Left renal cortex interstitium (tissue), 4 donors: ENCODE measurements at places on chromosomes 3 and 15. TPM values are rescaled to one million over a fixed set of nuclear protein-coding genes. Genes with fewer than 3 reads are reported as not detected.

The FSTL1 gene
- polyA plus RNA-seq, result 630 TPM

The HIGD2B gene
- polyA plus RNA-seq, result not detected

The CCR3 gene
- polyA plus RNA-seq, result not detected

The PPARG gene
- polyA plus RNA-seq, result 26.9 TPM

The CASR gene
- 18.7 TPM for polyA plus RNA-seq

The ACOX2 gene
- polyA plus RNA-seq, result 42.2 TPM

The NME9 gene
- 4.6 TPM for polyA plus RNA-seq

The SIDT1 gene
- polyA plus RNA-seq, result 2.4 TPM

The MEX3B gene
- 11.7 TPM for polyA plus RNA-seq

The ATP2B2 gene
- 0.44 TPM for polyA plus RNA-seq

The CNTN4 gene
- 32.1 TPM for polyA plus RNA-seq

The PAQR5 gene
- 28.3 TPM for polyA plus RNA-seq

- no peak for DNase-seq
Observed at GRCh38 chr3:149528340-149528650, 53.8 kb downstream of the TM4SF4 start.

- DNase-seq, result no peak
Observed at GRCh38 chr3:31942446-31942845, 38.6 kb downstream of the OSBPL10 start.

DNA sequence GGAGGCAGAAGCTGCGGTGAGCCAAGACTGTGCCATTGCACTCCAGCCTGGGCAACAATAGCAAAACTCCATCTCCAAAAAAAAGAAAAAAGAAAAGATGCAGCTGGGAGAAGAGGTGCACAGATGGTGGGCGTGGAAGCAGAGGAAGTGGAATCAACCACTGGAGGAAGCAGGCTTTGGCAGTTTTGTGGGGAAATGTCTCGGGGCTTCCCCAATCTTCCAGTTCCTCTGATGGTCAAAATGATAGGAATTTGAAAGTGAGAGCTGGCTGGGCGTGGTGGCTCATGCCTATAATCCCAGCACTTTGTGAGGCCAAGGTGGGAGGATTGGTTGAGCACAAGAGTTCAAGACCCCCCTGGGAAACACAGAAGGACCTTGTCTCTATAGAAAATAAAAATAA, 48.1 kb upstream of the SMAD3 start:
- no peak for DNase-seq

- no peak for DNase-seq
Observed at GRCh38 chr3:174936590-174936989, 77.5 kb downstream of the NAALADL2 start.

- no peak for DNase-seq
Observed at GRCh38 chr15:68177742-68178141, 27.4 kb downstream of the CALML4 start.

DNA sequence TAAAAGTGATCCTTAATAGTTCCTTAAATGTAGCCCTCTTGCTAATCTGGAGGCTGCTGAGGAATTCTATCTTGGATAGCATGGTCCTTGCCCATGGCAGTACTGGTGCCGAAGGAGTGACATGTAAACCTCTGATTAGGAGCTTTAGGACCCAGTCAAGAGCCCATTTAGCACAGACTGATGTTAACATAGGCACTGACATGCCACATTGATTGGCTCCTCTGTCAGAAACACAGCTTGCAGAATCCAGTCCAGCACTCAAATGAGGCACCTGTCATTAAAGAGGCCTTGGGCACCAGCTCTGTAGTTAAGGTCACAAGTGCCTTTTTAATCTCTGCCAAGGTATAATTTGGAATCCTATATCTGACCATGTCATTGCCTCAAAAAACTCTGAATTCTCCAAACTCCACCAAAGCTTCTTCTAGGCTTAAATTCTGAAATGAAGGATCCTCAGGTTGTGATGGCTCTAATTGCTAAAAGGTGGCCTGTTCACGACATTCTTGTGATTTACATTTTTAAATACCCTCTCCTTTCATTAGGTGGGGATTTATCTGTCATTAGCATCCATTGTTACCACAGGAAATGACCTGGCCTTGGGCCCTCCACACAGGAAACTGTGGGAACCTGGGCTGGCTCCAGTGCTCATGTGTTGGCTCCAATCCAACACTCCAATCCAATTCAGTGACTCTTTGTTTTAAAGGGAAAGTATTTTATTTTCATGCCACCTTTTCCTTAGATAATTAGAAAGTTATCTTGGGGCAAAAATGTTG, 57.3 kb upstream of the RNF7 start:
- no peak for DNase-seq

- no peak for DNase-seq
Observed at GRCh38 chr3:129021140-129021551, 20.0 kb downstream of the EFCC1 start.

GRCh38 chr15:57150066-57150865, 226.0 kb upstream of the CGNL1 start:
- no peak for DNase-seq

GRCh38 chr3:118948146-118948545, 86.5 kb downstream of the IGSF11 start:
- DNase-seq, result no peak

- no peak for DNase-seq
Observed at GRCh38 chr15:42037656-42038055, 16.8 kb upstream of the PLA2G4E start.

DNA sequence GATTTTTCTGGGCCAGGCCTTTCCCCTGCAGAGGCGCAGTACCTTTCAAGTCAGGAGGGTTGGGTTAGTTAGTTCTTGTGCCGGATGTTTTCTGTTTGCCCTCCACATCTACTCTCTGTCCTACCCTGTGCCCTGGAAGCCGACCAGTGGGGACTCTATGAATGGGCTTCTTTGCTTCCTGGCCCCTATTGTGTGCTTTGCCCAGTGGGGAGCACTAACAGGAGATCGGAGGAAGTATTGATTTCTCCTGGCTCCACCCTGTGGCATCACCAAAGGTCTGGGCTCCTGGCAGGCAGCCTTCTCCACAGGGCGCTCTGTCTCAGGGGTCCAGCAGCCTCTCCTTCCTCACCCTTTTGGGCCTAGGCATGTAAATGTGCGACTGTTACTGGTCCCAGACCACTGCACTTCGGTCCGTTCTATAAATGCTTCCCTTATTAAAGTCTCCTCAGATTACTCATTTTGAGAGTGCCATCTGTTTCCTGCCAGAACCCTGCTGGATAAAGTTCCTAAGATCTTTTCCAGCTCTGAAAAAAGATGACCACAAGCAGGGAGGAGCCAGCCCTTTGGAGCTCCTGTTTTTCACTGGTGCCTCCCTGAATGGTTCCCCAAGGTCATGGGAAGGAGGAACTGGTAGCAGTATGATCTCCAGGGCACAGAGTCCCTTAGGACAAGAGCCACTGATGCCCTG, 44.5 kb downstream of the CTDSPL start:
- DNase-seq, result no peak

GRCh38 chr3:56835650-56836227, 34.0 kb upstream of the ARHGEF3 start:
- no peak for DNase-seq

- no peak for DNase-seq
Observed at GRCh38 chr15:29968895-29969561, 113.7 kb upstream of the GOLGA8J start.

DNA sequence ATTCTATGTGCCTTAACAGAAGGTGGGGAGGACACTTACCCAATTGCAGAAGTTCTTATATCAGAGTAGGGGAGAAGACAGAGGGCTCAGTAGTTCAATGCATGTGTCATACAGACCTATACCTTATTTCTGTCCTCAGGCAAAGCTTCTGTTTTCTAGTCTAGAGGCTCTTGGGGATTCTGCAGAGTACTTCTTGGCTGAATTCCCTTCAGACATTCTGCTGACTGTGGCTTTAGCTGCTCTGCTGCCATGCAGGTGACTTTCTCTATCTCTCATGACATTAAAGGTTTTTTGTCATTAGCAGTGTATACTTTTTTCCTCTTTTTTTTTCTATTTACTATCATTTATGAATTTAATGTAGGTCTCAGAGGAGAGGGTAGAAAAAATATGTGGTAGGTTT, 172.8 kb upstream of the PLSCR5 start:
- DNase-seq, result no peak

DNA sequence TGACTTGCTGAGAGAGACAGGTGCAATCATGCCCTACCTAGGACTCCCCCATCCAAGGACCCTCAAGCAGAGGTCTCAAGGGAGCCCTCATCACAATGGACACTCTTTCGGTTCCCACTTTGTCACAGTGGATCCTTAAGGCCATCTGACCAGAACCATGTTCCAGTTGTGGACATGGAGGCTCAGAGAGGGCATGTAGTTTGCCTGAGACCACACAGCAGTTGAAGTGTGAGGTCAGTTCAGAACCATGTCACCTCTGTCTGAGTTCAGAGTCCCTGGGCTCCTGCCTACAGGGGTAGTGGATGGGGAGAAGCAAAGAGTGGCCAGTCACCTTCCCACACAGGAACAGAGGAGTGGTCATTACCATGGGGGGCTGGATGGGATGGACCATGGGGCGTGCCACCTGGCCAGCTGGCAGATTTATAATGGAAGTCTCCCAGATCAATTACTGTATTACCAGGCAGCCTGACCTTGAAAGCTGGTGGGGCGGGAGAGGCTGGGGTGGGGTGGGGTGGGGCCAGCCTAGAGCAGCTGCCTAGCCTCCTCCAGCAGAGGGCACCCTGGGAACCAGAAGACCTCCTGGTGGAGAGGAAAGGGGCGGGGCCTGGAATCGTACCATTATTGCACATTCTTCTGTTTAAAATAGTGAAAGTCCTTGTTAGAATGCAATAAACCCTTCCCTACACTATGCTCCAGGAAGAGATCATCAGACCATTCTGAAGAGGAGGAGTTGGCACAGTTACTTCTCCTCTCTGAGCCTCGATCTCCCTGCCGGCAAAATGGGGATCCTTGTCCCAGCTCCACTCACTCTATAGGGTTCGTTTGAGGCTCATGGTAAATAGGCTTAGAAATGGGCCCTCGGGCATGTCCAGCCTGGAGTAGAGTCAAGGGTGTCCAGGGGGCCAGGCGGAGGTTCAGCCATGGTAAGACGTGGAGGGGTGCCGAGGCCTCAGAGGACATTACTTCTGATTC, 26.9 kb upstream of the LINGO1 start:
- peak; percentile 43 for DNase-seq

DNA sequence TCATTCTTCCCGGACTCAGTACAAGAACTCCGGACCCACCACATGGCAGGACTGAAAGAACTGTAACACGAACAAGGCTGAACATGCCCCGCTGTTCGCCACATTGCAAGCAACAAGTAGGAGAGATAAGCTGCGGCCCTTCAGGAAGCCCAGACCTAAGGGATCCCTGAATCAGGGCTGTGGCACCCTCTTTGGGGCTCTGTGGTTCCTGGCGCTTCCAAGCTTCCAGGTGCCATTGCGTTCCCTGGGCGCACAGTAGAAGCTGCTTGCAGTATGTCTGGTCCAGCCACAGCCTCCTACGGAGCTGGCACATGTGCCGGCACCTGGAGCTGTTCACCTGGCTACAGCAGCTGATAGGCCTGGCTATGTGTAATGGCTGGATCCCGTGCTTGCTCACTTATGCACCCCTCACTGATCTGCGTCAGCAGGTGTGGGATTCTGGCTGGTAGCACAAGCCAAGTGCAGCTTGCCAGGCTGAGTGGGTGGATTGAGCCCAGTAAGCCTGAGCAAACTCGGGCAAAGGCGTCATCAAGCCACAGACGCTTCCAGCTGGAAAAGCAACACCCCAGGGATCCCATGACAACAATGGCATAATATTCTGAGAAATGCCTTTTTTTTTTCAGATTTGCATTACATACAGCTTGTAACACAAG, 748.6 kb upstream of the GBE1 start:
- DNase-seq, result no peak

DNA sequence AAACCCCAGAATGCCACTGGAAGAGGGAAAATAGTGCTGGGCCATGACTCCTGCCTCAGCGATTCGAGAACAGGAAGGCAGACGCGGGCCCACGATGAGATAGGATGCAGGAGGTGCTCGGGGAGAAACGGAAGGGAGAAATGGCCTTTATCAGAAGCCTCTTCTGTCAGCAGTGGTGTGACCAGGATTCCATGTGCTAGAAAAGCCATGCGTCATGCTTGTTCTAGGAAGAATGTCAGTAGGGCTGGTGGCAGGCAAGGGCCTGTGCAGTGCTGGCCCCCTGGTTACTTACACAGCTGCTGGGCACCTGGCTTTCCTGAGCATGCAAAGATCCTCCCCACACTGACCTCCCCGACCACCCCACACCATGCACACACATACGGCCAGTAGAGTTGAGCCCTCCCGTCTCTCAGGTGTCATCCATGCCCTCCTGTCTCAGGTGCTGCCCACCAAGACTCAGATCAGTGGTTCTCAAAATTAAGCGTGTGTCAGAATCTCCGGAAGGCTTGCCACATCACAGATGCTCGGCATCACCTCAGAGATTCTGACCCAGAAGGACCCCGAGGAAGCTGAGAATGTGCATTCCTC, 106.7 kb downstream of the ADAMTS17 start:
- DNase-seq, result no peak

GRCh38 chr3:35772381-35773015, 133.2 kb downstream of the ARPP21 start:
- no peak for DNase-seq

DNA sequence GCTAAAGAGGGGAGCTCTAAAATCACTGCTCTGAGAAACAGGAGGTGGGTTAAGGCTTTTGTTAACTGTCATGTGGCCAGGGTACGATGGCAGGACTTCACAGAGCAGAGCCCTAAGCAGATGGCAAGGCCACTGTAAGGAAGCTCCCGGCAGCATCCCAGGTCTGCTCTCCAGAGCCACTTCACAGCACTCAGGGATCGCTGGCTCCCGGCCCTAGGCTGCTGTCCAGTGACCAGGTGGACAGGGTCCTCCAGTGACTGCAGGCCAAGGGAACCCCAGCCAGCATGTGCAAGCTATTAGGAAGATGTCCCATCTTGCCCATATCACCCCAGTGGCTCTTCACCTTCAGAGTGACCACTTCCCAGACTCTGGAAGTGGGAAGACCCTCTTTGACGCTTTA, 10.4 kb downstream of the TMEM41A start:
- DNase-seq, result no peak

- peak; percentile 63 for DNase-seq
Observed at GRCh38 chr15:28955160-28955992, 69.6 kb downstream of the APBA2 start.

DNA sequence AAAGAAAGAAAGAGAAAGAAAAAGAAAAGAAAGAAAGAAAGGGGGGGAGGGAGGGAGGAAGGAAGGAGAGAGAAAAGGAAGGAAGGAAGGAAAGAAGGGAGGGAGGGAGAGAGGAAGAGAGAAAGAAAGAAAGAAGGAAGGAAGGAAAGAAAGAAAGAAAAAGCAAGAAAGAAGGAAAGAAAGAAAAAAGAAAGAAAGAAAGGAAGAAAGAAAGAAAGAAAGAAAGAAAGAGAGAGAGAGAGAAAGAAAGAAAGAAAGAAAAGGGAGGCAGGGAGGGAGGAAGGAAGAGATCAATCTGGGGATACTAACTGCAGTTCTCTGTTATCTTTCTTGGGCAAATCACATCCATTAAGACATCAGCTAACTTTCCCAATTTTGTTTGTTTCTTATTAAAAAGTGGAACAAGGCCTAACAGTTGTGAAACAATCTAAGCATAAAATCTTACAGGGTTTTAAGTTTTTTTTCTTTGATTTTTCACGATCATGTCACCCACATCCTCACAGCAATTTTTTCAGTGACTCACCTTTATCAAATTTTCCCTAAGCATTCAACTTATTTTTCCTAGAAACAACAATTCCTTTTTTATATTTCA, 36.8 kb downstream of the TBC1D2B start:
- DNase-seq, result no peak
